Germinal center (tissue), 1 donor: ENCODE measurements at places on chromosomes 1 and 21.

DNA sequence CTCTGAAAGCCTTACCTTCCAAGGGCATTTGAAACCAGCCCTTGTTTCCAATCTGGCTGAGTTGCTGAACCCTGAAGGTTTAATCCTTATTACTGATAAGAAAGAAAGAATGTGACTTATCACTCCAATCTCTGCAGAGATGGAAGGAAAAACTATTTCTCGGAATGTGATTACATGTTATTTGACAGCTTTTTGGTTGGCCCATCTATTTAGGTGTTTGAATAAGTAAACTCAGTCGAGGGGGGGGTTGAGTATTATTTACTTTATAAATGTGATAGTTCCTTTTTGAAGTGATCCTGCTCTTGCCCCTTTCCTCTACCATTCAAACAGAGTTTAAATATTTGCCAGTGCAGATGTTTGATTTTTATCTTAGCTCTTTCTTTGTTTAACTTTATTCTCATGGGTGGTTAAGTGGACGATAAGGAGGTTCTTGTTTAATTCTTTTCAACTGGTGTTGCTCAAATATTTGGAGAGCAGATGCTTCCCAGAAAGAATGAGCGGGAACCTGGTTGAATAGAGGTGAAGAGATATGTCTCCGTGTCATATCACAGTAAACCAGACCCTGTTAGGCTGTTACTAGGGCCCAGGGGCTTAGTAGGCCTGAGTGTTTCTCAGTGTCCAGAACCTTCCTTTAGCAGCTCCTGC lies 126.1 kb downstream of the CACHD1 start:
- DNase-seq = no peak

DNA sequence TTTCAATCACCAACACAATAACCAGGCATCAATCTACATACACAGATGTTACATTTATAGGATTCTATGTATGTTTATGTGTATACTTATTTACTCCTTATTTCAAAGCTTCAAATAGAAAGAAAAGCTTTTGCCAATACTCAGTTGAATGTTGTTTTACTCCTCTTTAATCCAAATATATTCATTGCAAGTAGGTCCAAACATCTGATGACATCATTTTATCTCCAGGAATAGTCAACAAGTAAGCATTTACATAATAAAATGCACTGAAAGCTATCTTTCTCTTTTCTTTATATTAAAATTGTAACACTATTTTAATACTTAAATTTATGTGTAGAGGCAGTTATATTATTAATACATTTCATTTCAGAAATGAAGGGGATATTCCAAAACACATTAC lies 380.5 kb downstream of the SMYD3 start:
- DNase-seq = no peak

DNA sequence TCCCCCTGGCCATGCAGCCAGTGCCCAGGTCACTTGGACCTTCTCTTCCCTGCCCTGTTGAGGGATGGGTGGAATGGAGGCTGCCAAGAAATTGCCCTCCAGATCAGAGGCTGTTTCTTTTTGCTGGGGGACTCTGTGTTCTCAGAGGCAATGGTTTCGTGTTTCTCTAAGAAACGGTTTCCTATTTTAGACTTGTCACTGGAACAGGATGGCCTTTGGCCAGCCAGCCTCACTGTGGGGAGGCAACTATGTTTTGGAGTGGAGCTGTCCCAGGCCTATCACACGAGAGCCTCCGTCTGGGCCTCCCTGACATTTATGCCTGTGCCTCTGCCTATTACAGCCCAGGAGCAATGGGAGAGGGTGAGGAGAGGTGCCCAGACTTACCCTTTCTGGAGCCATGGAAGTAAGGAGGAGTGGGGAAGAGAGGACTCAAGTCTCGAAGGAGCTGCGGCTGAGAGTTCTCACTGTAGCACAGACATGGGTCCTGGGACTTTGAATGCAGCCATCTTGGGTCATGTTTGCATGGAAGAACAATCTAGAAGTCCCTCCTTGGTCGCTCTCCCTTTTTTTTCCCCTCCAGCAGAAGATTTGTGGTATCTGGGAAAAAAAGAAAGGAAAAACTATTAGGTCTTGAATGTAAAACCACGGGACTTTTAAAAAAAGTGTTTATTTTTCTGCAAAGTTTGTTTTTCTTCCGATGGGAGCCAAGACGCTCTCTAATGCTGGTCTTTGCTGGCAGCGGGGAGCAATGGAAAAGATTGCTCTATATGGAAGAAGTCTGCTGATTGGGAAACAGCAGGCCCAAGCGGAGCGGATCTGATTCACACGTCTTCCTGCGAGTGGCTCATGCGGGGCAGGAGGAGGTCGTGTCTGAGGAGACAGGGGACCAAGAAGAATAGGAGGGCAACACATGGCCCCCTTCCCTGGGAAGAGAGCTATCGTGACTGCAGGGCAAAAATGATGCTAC lies 219.2 kb downstream of the FOXD2 start:
- DNase-seq = no peak

GRCh38 chr1:9344426-9345200 lies 51.9 kb downstream of the SPSB1 start:
- DNase-seq = peak; percentile 25

DNA sequence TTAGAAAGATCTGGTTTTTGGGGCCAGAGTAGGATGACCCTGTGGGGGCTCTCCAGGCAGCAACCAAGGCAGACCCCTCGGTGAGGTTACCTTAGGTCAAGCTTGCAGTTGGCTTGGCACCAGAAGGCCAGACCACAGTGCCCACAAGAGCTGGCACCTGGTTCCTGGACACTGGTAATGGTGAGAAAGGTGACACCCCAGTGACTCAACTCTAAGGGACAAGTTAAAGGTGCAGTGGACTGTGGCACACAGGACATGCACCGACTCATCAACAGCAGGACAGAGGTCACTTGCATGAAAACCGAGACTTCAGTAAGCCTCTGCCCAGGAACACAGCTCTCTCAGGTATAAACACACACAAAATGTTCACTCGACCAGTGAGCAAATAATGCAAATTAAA lies 6.7 kb downstream of the LRRC38 start:
- no peak for DNase-seq

GRCh38 chr1:109644670-109645069 lies 11.2 kb upstream of the GSTM4 start:
- no peak for DNase-seq

- DNase-seq = no peak
These were observed 34.3 kb upstream of the SLC16A1 start for GRCh38 chr1:112990271-112990670.

DNA sequence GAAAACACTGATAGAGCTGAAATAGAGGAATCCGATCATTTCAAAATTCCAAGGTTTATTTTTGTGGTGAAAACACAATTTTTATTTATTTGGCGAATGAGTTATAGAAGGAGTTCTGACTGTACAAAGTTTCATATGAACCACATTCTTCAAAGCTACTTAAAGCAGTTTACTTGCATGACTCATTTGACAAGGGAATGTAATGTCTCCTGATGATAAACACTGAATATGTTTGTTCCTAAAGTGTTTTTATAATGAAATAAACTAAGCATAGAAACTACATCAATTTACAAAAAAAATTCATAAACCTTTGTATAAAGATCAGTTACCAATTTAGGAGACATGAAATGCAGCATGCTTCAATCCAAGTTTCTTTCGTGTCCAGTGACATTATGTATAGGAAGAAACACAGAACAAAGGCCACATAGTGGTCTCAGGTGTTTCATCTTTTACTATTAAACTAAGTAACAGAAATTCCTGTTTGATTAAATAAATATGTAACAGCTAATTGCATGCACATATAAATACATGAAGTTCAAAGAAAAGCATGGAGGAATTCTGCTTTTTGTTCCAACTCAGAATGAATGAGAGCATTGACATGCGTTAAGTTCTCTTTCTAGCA lies 2.5 kb downstream of the PRKACB start:
- no peak for DNase-seq

- DNase-seq = peak; percentile 43
These were observed 102.3 kb downstream of the TMEM53 start for GRCh38 chr1:44571712-44572571.
